ENCODE measurements at places on chromosomes 11 and 22. TPM values are rescaled to one million over a fixed set of nuclear protein-coding genes. Genes with fewer than 3 reads are reported as not detected.

- DNase-seq = no peak
These were observed 206.4 kb downstream of the TBC1D22A start for GRCh38 chr22:46968848-46969247.

FGF3 gene
- total RNA-seq = not detected

TYMP gene
- 89.8 TPM for total RNA-seq

DNA sequence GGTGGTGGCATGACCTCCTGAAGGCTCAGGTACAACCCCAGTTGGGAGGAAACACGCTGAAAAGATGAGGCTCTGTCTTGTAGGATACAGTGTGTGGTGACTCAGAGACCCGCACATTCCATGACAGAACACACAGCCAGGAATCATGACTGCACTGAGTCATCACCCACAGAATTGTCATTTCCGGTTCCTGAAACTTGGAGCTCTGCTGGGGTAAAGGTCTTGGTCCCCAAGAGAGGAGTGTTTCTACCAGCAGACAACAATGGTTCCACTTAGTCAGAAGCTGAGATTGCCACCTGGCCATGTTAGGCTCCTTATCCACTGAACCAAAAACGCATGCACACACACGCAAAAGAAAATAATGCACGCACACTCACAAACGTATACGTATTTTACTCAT, 31.5 kb upstream of the CYB5R3 start:
- DNase-seq = no peak

CRYAB gene
- total RNA-seq = 55.6 TPM

POU2AF2 gene
- not detected for total RNA-seq

INPP5J gene
- total RNA-seq = 6.3 TPM

DNA sequence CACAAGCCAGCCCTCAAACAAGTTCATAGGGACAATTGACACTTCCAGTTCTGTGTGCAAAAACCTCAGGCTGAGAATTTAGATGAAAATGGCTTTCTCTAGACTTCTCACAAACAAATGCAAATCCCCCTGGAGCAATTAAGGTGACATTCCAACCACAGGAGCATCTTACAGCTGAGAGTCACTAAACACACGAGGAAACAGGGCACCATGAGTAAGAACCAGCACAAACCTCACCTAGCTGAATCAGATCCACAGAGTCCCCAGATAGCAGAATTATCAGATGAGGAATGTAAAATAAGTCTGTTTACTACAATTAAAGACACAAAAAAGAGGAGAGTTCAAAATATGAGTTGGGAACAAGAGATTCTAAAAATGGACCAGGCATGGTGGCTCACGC, 51.5 kb downstream of the RTL6 start:
- no peak for DNase-seq

CHST1 gene
- total RNA-seq = 3.1 TPM

PGA3 gene
- 37.8 TPM for total RNA-seq

WBP2NL gene
- total RNA-seq = 6.0 TPM

TMEM80 gene
- 7.7 TPM for total RNA-seq

NCAM1 gene
- total RNA-seq = 3.4 TPM

DNA sequence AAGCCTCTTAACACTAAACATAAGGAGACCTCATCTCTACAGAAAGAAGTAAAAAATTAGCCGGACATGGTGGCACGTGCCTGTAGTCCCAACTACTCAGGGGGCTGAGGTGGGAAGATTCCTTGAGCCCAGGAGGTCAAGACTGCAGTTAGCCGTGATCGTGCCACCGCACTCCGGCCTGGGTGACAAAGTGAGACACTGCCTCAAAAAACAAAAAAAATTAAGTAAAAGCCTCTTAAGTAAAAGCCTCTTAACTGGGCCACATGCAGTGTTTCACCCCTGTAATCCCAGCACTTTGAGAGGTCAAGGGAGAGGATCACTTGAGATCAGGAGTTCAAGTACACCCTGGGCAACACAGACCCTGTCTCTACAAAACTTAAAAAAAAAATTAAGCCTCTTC, 25.7 kb downstream of the CELF1 start:
- no peak for DNase-seq

OR51I1 gene
- 6.3 TPM for total RNA-seq

PPP6R2 gene
- 43.8 TPM for total RNA-seq

GRCh38 chr11:83727251-83727650, 441.1 kb upstream of the CCDC90B start:
- DNase-seq = no peak

- DNase-seq = no peak
These were observed 12.4 kb downstream of the SMIM38 start for GRCh38 chr11:69167916-69168691.

CEND1 gene
- 1.4 TPM for total RNA-seq

DNA sequence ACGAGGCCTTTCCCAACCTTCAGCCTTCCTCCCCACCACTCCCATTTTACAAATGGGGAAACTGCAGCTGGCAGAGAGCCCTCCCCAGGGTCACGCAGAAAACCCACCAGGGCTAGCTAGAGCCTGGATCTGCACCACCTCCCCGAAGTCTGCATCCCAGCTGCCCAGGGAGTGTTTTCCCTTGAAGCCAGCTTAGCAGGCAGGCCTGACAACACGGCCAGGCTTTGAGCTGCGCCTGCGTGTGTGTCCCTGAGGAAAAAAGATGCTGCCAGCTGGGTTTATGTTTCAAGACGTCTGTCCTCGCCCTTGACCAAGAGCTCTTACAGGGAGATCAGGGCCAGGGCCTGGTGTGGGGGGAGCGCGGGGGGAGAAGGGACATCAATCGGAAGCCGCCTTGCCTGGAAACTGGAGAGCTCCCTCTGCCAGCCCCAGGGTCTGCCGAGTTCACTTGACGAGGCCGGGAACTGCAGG, 20.3 kb downstream of the WNT11 start:
- peak; percentile 94 for DNase-seq

DNA sequence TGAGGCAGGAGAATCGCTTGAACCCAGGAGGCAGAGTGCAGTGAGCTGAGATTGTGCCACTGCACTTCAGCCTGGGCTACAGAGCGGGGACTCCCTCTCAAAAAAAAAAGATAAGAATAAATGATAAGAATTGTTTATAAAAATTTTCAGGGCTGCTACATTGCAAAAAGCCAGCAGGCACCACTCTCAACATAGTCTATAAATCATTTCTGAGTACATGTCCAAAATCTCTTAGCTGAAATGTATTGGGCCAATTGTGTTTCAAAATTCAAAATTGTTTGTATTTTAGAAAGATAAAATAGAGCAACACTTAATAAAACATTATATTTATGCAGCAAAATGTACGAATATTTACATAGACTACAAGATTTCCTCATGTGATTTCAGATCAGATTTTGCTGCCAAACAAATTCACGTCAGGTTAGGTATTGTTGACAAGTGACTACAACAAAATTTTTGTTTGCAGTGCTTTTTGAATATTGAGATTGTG, 13.9 kb downstream of the PGR start:
- DNase-seq = no peak

TMEM109 gene
- 22.9 TPM for total RNA-seq

MRGPRX3 gene
- total RNA-seq = not detected

- DNase-seq = no peak
These were observed 132.1 kb upstream of the RASSF10 start for GRCh38 chr11:12876988-12877387.

GRCh38 chr11:85758026-85758425, 52.9 kb downstream of the SYTL2 start:
- no peak for DNase-seq

MS4A4E gene
- total RNA-seq = not detected
